ENCODE measurements at places on chromosomes 4 and X.

- no peak for DNase-seq
These were observed 333.9 kb upstream of the FSTL5 start for GRCh38 chr4:162497564-162498167.

GRCh38 chr4:114997576-114998247, 115.7 kb downstream of the NDST4 start:
- DNase-seq: no peak

DNA sequence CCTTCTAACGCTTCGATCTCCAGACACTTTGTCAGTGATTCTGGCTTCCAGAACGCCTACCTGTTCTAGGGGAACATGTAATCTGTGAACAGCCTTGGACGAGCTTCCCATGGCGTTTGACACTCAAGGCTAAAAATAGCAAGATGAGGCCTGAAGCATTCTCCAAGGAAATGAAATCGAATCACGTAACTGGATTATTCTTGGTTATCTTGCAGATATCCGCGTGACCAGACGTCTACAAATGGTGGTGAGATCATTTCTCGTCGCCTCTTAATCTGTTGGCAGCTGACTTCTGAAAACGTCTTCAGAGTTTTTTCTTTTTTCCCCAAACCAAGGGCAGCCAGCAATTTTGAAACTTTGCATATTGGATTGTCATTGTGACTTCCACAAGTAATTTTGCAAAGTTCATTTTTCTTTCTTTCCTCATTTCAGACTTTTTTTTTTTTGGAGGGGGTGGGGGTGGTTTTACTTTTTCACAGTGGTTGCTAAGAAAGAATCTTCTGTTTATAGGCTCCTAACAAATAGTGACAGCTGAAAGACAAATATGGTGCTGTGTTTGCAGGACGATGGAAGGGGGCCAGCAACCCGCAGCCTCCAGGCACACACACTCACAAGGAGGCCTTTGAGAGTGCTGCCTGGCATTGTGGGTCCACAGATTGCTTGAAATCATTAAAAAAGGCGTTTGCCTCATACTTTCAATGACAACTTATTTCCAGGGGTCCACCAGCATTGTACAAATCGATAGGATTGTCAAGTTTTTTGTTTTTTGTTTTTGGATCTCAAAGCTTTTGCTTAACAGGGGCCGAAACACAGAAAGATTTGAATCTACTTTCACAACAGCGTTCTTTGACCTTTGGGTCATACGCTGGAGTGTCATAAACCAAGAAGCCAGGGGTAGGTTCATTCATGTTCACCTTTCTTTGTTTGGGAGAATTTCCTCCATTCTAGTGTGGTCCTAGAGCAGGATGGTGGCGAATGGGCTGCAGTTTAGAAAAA, 32.4 kb upstream of the PDLIM3 start:
- DNase-seq: no peak

- no peak for DNase-seq
These were observed 40.4 kb upstream of the LAS1L start for GRCh38 chrX:65575022-65575421.

DNA sequence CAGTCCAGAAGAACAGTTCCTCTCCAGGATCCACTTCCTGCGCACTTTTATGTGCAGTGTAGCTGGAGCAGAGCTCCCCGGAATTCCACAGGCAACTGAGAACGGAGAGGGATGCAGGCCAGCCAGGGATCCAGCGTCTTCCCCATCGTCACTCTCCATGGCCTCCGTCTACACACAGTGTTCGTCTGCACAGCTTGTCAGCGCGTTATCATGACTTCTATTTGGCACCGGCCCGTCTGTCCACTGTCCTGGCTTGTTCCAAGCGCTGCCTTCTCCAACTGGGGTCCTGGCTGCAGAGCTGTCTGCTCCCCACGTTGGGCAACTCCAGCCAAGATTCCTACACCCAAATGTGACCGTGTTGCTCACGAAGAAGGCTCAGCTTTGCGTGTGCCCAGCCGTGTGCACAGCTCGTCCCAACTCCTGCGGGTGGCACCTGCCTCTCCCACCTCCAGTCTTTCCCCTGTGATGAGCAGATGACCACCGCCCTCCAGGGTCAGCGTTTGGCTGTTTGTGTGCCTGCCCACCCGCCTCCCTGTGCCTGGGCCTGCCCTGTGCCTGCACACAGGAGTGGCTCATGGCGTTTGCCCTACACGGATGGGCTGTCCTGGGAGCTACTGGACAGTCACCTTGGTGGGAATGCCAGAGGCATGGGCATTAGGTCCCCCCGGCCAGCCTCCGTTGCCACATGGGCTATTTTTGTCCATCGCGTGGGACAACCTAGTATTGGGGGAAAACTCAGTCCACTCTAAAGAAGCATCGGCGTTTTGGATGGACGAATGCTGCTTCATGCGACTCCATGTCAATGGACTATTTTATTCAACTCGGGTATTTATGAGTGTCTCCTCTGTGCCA, 2.2 kb upstream of the CTBP1 start:
- no peak for DNase-seq

- DNase-seq: no peak
These were observed 60.2 kb upstream of the BLTP1 start for GRCh38 chr4:122091836-122092405.

- no peak for DNase-seq
These were observed 34.2 kb downstream of the MMRN1 start for GRCh38 chr4:89928838-89929237.

- DNase-seq: no peak
These were observed 122.9 kb downstream of the UBE2NL start for GRCh38 chrX:144006811-144007210.

GRCh38 chr4:27666943-27667342, 806.3 kb downstream of the STIM2 start:
- no peak for DNase-seq

- DNase-seq: no peak
These were observed 821 bp downstream of the ASMTL start for GRCh38 chrX:1451661-1452515.

- no peak for DNase-seq
These were observed 34.6 kb downstream of the CPLX1 start for GRCh38 chr4:791252-791897.

GRCh38 chrX:139882299-139882698, 50.6 kb downstream of the ATP11C start:
- no peak for DNase-seq

GRCh38 chr4:175927121-175927520, 115.1 kb upstream of the GPM6A start:
- DNase-seq: no peak

- DNase-seq: no peak
These were observed 618.6 kb downstream of the TLL1 start for GRCh38 chr4:166491635-166492034.

GRCh38 chr4:147288512-147288911, 192.4 kb upstream of the EDNRA start:
- DNase-seq: no peak

DNA sequence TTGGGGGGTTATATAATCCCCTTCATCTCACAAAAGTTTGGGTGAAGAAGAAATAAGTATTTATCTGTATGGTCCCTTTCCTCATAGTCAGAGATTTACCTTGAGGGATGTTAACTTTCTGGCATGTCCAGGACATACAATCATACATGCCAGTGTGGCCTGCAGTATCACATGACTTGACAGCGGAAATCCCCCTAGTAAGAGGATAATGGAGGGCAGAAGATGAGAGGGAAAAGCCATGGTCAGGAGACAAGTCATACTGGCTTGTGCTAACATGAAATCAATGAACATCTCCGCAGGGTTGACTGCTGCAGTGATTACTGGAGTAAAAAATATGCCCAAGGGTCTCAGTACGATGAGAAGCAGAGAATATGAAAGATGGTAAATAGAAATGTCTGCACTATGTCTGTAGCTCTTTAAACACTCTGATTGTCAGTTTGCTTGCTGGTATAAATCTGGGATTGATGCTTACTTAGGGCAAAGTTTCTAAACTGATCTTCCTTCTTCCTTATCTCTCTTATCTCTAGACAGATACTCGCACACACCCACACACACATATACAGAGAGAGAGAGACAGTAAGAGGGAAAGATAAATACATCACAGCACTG, 1385.6 kb upstream of the ADGRL3 start:
- DNase-seq: no peak

- no peak for DNase-seq
These were observed 12.4 kb downstream of the ENPP6 start for GRCh38 chr4:184205243-184205642.

GRCh38 chr4:112704991-112705845, 68.3 kb downstream of the LARP7 start:
- DNase-seq: no peak

GRCh38 chr4:99715286-99715685, 57.7 kb upstream of the C4orf54 start:
- DNase-seq: no peak

DNA sequence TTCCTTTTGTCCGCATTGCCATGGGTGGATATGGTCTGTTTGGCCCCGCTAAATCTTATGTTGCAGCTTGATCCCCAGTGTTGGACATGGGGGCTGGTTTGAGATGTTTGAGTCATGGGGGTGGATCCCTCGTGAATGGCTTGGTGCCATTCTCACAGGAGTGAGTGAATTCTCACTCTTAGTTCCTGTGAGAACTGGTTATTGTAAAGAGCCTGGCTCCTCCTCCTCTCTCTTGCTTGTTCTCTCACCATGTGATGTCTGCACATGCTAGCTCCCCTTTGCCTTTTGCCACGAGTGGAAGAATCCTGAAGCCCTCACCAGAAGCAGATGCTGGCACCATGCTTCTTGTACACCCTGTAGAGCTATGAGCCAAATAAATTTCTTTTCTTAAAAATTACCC, 22.6 kb upstream of the STBD1 start:
- no peak for DNase-seq

GRCh38 chrX:153871451-153871850, 14.5 kb downstream of the L1CAM start:
- DNase-seq: no peak

DNA sequence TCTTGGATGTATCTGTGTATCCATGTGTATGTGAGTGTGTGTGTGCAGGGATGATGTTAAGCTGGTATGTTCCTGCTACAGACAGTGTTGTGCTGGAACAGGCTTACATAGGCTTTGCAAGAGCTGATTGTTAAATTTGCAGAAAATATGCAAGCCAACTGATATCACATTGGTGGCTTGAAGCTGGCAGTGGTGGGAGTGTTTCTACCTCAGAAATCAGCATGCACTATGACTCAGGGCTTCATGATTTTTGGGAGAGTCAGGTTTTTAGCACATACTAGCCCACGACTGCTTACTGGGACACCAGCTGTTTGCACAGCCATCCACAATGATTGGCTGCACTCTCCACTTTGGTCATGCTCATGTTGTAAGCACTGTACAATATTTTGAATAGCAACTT, 261.8 kb downstream of the DHX15 start:
- no peak for DNase-seq

- DNase-seq: no peak
These were observed 76.9 kb downstream of the TMLHE start for GRCh38 chrX:155535866-155536265.

DNA sequence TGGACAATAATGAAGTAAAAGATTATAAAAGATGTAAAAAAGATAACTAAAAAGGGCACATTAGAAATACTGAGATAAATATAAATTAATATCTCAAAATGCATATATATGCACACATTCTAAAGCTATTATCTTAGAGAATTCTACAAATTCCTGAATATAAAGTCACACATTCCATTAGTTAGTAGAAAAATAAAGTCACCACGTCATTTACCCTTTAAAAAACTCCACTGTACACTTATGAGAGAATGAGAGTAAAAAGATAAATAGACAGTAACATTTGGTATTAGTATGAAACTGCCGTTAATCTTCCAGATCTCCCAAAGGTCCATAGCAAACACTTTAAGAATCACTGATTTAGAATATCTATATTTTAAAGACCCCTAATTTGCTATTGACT, 67.2 kb upstream of the IL15 start:
- no peak for DNase-seq

GRCh38 chr4:39631700-39632079, 7.0 kb downstream of the SMIM14 start:
- DNase-seq: no peak

GRCh38 chrX:47311932-47312774, 58.2 kb upstream of the ZNF157 start:
- DNase-seq: peak; percentile 11

DNA sequence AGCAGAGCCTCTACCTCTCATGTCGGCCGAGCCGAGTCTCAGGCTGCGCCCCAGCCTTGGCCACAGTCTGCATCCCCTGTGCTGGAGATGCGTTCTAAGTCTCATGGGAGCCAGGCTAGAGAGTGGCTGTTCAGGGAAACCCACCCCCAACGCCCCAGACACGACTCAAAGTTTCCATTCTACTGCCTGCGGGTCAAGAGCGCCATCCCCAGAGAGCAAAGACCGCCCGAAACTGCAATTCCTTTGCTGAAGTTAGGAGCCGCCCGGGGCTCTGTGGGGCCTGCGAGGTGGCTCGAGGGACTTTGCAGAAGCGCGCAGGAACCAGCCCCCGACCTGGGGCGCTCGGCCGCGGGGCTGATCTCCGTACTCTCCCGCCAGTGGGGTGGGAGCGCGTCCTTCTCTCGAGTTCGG, 10.0 kb upstream of the ELF4 start:
- DNase-seq: no peak

DNA sequence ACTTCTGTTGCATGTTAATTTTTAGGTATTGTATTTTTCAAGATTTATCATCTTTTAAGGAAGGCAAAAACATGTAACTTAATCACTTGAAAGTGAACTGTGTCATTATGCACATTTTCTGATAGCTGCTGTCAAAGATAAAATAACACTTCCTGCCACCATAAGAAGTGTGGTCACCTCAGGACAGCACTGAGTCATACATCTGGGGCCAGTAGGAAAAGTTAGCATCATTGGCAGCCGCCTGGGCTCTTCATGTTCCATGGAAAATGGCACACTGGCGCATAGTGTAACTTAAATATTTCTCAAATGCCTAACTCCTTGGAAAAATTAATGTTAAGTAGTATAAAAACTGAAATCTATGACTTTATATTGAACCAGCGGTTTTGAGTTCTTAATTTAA, 24.2 kb downstream of the CNKSR2 start:
- DNase-seq: no peak

- no peak for DNase-seq
These were observed 122.6 kb downstream of the COMMD8 start for GRCh38 chr4:47340914-47341313.

DNA sequence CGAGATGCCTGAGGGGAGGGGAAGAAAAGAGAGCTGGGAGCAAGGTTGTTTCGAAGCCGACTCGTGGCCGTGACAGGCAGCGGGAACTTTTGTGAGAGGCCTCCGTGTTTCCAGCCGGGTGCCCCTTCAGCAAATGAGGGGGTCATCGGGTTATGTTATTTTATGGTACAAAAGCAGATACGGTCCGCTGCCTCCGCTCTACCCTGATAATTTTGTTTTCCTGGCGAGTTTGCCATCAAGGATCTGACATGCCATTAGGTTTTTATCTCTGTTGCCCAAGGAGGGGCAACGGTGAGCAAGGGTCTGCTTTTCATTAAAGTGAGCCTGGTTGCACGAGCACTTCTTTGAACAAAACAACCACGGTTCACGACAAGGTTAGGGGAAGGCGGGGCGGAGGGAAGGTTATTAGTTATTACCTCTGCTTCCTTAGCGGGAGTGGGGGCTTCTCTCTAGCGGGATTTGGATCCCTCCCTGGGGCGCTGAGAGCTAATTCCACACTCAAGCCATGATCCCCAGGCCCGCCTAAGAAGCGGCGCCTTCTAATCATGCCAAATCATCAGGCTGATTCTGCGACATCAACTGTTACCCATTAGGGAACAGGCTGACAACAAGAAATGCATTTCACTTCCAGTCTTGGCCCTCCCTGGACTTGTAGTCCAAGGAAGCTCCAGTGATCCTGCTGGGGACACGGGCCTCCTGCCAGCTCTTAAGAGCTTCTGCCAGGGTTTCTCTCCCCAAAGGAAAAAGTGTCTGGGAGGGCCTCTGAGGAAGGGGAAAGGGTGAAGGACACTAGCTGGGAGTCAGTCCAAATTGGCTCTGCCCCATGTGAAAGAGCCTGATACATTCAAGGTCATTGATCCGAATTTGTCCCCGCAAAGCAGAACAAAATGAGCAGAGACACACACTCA, 617.7 kb downstream of the MID1IP1 start:
- no peak for DNase-seq
